ENCODE measurements at places on chromosomes 4 and X. TPM values are rescaled to one million over a fixed set of nuclear protein-coding genes. Genes with fewer than 3 reads are reported as not detected.

- DNase-seq, result no peak
- H3K36me3 ChIP-seq, result no peaks in the 10 kb centered on the region
- H3K27me3 ChIP-seq, result no peaks in the 10 kb centered on the region
- no peaks in the 10 kb centered on the region for H3K4me1 ChIP-seq
- no peak overlapping the region for H3K27ac ChIP-seq
- H3K4me3 ChIP-seq, result no peak overlapping the region
These were observed 659.4 kb upstream of the NR3C2 start for GRCh38 chr4:149101649-149102048.

DNA sequence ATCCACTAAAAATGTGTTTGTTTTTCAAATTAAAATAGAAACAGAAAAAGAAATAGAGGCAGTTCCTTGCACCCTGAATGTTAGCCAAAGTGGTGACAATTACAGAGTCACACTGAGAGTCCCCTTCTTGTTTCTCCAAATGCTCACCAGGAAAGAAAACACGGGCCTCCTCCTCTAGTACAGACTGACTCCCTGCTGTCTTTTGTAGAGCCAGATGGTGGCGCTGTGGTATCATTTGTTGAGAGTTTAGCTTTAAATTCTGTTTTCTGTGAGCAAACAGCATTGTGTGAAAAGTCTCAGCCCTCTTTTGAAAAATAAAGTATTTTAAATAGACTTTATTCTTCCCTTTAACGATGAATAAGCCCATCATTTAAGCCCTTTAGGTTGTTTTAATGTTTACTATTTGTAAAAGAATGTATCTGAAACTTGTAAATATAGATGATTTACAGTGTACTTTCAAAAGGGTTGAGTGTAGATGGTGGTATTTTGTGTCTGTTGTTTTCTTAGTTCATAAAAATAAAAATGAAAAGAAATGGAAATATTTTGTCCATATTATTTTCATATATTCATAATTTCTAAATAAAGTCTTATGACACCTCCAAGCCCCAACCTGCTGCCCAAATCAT, 36.9 kb upstream of the ATOH1 start:
- H3K36me3 ChIP-seq, result no peaks in the 10 kb centered on the region
- H3K27ac ChIP-seq, result no peak overlapping the region
- no peak overlapping the region for H3K4me3 ChIP-seq
- H3K27me3 ChIP-seq, result no peaks in the 10 kb centered on the region
- DNase-seq, result no peak
- H3K4me1 ChIP-seq, result no peaks in the 10 kb centered on the region

- no peak overlapping the region for H3K4me3 ChIP-seq
These were observed 3.7 kb downstream of the NKX3-2 start for GRCh38 chr4:13540446-13541175.

The PRRG1 gene
- 10.4 TPM for total RNA-seq

The ADH1B gene
- 367 TPM for total RNA-seq

- DNase-seq, result no peak
- H3K27ac ChIP-seq, result no peak overlapping the region
- no peaks in the 10 kb centered on the region for H3K36me3 ChIP-seq
- no peaks in the 10 kb centered on the region for H3K27me3 ChIP-seq
- H3K4me1 ChIP-seq, result no peaks in the 10 kb centered on the region
- H3K4me3 ChIP-seq, result no peak overlapping the region
These were observed 166.9 kb upstream of the KLF3 start for GRCh38 chr4:38497121-38497520.

DNA sequence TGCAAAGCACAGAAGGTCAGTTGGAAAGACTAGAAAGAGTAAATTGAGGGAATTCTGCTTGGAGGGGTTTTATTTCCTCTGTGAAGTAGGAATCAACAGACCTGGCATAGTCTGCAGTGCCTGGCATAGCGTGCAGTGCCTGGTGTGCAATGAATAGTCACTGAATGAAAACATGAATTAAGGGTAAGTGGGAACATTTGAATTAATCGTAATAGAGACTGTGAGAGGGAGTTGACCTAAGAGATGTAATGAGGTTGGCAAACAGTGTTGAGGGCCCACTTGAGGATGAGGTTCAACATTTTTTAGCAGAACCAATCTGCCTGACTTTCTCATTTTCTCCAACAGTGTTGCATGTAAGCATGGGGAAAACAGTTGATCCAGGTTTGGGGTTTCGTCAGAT, 377.2 kb upstream of the FTHL17 start:
- H3K4me3 ChIP-seq, result no peak overlapping the region
- no peak overlapping the region for H3K27ac ChIP-seq
- no peaks in the 10 kb centered on the region for H3K4me1 ChIP-seq

- DNase-seq, result peak; percentile 46
- H3K4me3 ChIP-seq, result no peak overlapping the region
- H3K27ac ChIP-seq, result peak overlapping the region; percentile 36
- H3K4me1 ChIP-seq, result peaks cover 23% of the 10 kb centered on the region
- H3K27me3 ChIP-seq, result no peaks in the 10 kb centered on the region
These were observed 9.9 kb downstream of the TNIP2 start for GRCh38 chr4:2745981-2746806.

The GAGE12F gene
- total RNA-seq, result not detected

DNA sequence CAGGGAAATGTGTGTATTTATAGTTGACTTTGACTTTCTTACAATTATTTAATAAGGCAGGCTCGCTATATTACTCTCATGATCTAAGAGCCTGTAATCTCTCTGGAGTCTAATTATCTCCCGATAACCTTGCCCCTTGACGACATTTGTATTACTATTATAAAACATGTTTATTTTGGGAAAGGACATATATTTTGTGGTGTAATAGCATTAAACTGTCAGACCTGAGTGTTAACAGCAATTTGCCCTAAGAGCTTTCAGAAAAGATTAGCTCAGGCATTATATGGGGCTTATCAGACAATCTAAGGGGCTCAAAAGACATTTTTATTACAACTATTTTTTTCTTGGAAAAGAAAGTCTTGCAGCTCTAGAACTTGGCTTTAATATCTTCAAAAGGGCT, 427.9 kb upstream of the SLIT2 start:
- no peak for DNase-seq
- no peaks in the 10 kb centered on the region for H3K4me1 ChIP-seq
- H3K27me3 ChIP-seq, result no peaks in the 10 kb centered on the region
- no peak overlapping the region for H3K4me3 ChIP-seq
- H3K27ac ChIP-seq, result no peak overlapping the region

DNA sequence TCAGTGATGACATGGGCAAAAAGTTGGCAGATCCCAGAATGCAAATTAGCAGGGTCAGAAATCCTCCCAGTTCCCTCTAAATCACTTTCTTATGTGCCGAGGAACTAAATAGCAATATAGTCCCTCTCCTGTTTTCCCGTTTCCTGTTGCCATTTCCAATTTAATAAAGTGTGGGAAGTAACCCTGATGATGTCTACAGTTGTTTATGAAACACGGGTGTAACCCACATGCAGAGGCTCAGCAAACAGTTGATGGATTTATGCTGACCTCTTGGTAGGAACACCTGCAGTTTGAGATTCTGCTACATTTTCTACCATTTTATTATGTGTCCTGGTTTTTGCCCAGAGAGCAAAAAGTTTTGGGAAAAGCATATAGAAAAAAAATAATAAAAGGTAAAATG, 56.7 kb downstream of the FGFBP1 start:
- DNase-seq, result no peak
- H3K4me3 ChIP-seq, result no peak overlapping the region
- no peak overlapping the region for H3K27ac ChIP-seq
- H3K27me3 ChIP-seq, result no peaks in the 10 kb centered on the region
- H3K36me3 ChIP-seq, result no peaks in the 10 kb centered on the region

The MAGEA3 gene
- not detected for total RNA-seq

The SUPT20HL2 gene
- not detected for total RNA-seq

The PIGA gene
- 9.6 TPM for total RNA-seq

GRCh38 chr4:26462874-26463273, 27.4 kb downstream of the CCKAR start:
- no peaks in the 10 kb centered on the region for H3K36me3 ChIP-seq
- H3K4me1 ChIP-seq, result no peaks in the 10 kb centered on the region
- no peaks in the 10 kb centered on the region for H3K27me3 ChIP-seq

The PNMA6A gene
- total RNA-seq, result not detected

DNA sequence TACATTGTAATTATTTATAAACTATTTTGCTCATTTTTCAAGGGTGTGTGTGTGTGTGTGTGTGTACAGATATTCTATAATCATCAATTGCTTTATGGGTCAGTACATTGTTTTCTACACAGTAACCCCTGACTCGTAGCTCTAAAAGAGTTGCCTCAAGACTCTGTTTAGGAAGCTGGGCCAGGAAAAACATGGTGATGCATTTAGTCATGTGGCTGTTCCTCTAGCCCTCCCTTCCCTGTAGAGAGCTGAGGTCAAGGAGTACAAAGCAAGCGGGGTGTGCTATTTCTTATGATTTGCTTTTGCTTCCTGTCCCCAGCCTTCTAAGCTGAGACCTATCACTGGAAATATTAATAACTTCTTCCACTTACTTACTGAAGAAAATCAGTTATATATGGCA, 34.8 kb upstream of the SPANXD start:
- no peak for DNase-seq
- H3K4me1 ChIP-seq, result no peaks in the 10 kb centered on the region
- no peaks in the 10 kb centered on the region for H3K36me3 ChIP-seq
- H3K27ac ChIP-seq, result no peak overlapping the region

The ASB12 gene
- total RNA-seq, result not detected

DNA sequence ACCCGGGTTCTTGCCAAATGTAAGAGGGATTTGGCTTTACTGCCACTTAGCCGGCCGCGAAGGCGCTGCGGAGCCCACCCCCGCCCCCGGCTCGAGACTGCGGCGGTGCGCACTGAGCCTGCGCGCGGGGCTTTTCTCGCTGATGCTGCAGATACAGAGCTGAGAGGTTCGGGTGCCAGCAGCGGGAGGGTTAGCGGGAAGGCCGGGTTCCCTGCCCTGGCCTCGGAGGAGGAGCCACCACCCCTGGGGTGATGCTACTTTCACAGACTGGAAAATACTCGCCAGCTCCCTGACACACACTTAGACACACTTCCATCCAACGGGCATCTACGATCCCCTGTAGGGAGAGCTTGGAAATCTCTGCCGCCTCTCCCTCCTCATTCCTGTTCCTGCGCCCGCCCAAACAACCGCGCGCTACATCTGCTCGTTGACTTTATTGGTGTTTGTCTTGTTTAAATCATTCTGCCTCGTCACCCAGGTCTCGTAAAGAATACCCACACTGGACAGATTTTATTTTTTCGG, 2.1 kb upstream of the PCDH7 start:
- no peaks in the 10 kb centered on the region for H3K36me3 ChIP-seq
- DNase-seq, result peak; percentile 48
- H3K27ac ChIP-seq, result peak overlapping the region; percentile 38
- peak overlapping the region; percentile 26 for H3K4me3 ChIP-seq
- H3K27me3 ChIP-seq, result peaks cover 12% of the 10 kb centered on the region

DNA sequence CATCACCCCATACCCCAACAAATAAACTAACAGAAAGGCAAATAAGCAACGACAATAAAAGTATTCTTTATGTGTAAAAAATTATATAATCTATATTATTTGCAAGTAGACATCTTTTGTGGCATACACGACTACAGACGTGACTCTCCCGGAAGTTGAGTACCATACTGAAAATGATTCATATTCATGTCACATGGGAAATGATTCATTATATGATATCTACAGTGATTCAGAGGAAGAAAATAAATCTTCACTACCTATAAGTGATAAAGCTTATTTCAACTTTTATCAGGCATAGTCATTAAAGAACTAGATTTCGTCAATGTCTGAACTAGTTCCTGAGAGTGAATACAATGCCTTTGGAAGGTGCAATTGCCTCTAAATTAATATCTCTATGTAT, 4.6 kb upstream of the ANTXR2 start:
- no peaks in the 10 kb centered on the region for H3K27me3 ChIP-seq
- no peaks in the 10 kb centered on the region for H3K36me3 ChIP-seq
- H3K4me3 ChIP-seq, result no peak overlapping the region
- peaks cover 15% of the 10 kb centered on the region for H3K4me1 ChIP-seq

GRCh38 chr4:138275963-138276621, 33.9 kb upstream of the SLC7A11 start:
- no peaks in the 10 kb centered on the region for H3K4me1 ChIP-seq
- no peak overlapping the region for H3K4me3 ChIP-seq
- H3K27ac ChIP-seq, result no peak overlapping the region
- H3K36me3 ChIP-seq, result no peaks in the 10 kb centered on the region
- no peak for DNase-seq

- H3K4me3 ChIP-seq, result peak overlapping the region; percentile 55
- no peaks in the 10 kb centered on the region for H3K27me3 ChIP-seq
- no peaks in the 10 kb centered on the region for H3K36me3 ChIP-seq
- no peak for DNase-seq
These were observed 459 bp downstream of the RBMX2 start for GRCh38 chrX:130402208-130402684.

The GCNA gene
- total RNA-seq, result 3.2 TPM

The VSIG4 gene
- 19.6 TPM for total RNA-seq
